ENCODE measurements at places on chromosomes 2 and 18.

- DNase-seq, result no peak
Measured at GRCh38 chr2:198874472-198874858, 583.3 kb downstream of the SATB2 start.

DNA sequence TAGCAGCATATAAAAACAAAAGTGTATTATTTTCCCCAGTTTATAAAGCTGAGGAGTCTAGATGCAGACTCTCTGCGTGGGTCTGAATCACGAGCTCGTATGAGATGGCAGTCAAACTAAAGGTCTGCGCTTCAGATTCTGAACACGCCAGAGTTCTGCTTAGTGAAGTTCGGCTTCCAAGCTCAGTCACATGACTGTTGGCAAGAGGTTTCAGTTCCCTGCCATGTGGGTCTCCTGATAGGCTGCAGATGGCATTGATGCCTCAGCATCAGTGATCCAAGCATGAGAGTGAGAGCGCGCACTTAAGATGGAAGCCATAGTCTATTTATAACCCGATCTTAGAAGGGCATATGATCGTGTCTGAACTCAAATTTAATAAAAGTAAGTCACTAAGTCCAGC, 242.8 kb upstream of the DOK6 start:
- no peak for DNase-seq

GRCh38 chr2:157836531-157836930, 39.6 kb downstream of the ACVR1 start:
- DNase-seq, result no peak

GRCh38 chr2:288758-289361, 969 bp upstream of the ALKAL2 start:
- DNase-seq, result no peak

DNA sequence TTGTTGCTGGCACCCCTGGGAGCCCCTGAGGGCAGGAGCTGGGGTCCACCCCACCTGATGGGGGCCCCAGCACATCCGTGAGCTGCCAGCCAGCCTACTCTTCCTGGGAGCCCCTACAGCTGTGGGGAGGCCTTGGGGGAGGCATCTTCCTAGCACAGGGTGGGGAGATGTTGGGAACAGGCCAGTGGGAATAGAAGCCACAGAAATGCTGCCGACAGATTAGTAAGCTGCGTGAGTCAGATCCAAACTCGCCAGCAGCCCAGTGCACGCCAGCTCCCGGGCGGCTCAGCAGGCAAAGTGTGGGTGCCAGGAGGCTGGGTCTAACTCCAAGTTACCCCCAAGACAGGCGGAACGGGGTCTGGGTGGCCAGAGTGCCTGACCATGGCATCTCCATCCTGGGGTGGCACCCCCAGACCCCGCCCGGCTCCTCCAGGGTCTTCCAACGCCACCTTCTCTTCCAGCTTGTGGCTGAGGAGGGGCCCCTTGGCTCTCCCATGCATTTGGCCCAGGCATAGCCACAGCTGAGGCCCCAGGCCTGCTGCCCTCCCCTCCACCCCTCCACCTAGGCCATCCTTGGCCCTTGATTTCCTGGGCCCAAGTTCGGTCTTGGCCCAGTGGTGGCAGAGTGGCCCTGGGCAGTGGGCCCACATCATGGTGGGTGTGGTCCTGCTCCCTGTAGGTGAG, 15.3 kb downstream of the CROCC2 start:
- DNase-seq, result no peak

DNA sequence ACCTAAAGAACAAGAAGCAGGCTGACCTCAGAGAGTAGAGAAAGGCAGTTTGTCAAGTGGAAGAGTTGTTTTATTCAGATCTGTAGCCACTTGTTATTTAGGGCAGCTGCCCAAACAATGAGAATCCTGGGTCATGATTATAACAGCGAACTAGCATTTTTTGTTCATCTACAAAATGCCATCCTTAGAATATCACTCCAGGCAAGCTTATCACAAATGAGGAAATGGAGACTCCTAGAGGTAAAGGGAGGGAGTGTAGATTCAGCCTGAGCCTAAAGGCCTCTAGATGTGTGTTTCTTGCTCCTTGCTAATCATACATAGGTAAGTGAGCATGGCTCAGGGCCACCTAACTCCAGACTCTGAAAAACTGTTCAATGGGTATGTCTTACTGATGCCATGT, 126.1 kb downstream of the HNMT start:
- DNase-seq, result no peak
